ENCODE measurements at places on chromosomes 11 and 22.
A peak's percentile ranks its signal among the peaks of the same experiment; 100 is the strongest.

DNA sequence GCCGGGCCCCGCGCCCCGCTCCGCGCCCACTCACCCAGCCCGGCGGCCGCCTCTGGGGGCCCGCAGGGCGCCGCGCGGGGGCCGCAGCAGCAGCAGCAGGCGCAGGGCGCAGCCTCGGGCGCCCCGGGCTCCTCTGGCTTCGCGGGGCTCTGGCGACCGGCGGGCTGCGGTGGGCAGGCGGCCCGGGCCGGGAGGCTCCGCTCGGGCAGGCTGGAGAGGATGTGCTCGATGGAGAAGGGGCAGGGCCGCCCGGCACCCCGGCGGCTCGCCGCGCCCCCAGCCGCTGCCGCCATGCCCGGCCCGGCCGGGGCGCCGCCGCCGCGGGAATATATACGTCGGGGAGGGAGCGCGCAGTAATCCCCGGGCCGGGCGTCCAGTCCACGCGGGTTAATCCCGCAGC is at the start of gene GSC2:
TSS of gene GSC2 (minus strand) at position 302 of the 400 bp plus-strand sequence. CDS start at position 293, 9 bp downstream.
- no peak for DNase-seq

DNA sequence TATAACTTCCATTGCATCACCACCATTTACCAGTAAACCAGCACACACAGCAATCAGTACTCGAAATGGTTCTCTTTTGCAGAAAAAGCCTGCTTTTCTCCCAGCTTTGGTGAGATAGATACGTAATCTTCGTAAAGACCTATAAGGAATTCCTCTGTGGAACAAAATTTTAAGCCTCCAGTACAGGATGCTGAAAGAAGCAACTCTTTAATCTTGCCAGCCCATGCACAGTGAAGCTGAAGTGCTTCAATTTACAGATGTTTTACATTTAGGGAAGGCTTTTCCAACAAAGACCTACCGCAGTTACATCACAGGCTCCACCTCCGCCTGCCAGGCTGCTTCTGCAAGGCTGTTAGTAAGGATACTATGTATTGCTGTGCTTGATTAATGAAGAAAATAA is 1.9 kb downstream of the ELMOD1 start:
- DNase-seq, result no peak

DNA sequence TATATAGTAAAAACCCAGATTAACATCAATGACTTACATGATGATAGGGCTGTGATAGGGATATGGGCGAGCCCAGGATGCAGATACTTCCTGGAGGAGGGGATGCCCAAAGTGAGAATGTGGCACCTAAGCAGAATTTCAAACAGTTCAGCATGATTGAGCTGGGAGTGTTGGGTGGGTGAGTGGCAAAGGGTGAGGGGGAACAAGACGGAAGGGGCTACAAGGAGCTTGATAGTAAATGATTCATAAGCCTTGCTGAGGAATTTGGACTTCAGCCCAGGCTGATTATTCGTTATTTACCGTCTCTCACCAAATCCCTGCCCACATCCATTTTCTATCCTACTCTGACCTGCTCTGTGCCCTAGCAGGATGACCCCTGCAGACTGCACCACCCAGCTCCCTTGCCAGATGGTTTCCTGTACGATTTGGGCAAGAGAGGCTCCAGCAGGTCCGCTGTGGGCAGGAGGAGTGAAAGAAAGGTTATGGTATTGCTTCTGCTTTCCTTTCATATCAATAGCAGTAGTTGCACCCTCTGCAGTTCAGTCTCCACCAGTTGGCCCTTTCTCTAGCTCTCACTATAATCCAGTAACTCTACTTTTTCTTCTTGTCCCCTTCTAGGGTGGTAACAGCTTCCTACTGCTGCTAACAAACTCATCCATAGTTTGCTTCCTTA is 30.3 kb upstream of the SIK2 start:
- no peak for DNase-seq

GRCh38 chr11:72079819-72080325 is 470 bp downstream of the NUMA1 start:
- no peak for DNase-seq

DNA sequence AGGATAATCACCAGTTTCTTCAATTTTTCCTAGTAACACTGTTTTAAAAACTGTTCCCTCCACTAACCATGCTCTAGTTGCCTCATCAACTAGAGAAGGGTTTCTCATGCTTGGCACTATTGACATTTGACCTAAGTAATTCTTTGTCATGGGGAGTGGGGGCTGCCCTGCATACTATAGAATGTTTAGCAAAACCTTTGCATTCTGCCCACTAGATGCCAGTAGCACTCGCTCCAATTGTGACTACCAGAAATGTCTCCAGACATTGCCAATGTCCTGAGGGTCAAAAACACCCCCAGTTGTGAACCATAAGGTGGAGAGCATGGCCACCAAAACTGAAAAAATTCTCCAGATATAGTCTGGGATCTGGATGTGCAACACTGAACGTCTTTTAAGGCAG is 27.6 kb upstream of the BMAL1 start:
- DNase-seq, result no peak

GRCh38 chr11:16280256-16280682 is 76.1 kb downstream of the SOX6 start:
- DNase-seq, result no peak

DNA sequence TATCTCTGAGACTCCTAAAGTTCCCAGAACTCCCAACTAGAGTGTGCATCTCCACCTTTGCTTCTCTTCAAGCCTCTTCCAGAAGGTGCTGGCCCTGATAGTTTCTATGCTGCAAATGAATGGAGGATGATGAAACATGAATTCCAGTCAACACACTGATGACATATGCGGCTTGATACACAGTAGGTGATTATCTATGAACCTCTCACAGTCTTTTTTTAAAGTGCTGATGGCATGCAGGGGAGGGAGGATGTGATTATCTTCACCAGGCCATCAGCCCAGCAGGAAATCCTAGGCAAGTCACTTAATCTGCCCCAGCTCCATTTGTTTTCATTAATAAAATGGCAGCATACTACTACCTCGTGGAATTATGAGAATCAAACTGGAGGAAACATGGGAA is 548.5 kb downstream of the SOX6 start:
- DNase-seq, result no peak

GRCh38 chr22:39351689-39352214 is 2.0 kb downstream of the SYNGR1 start:
- no peak for DNase-seq

GRCh38 chr11:65366340-65366773 is 11.8 kb downstream of the TIGD3 start:
- DNase-seq, result no peak

DNA sequence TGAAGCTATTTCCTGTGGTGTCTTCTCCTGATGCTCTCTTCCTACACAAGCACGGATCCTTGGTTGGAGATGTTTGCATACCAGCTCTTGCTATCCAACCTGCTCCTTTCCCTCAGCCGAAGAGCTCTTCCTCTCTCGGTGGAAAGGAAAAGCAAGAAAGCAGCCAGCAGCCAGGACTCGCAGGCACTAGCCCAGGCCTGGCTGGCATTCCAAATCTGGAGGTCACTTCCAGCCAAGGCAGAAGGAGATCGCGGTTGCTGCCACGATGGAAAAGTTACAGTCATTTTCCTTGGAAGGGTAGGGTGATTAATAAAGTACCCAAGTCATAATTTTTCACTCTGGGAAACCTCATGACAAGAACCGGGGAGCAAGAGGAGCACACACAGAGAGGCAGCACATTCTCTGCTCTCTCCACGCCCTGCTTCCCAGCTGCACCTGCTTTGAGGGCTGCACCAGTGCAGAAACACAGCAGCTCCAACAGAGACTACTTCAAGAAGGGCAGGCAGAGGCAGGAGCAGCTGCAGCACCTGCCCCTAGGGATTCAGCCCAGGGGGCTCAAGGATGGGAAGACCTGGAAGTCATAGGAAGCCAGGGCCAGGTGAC is 399.3 kb downstream of the CADM1 start:
- no peak for DNase-seq

DNA sequence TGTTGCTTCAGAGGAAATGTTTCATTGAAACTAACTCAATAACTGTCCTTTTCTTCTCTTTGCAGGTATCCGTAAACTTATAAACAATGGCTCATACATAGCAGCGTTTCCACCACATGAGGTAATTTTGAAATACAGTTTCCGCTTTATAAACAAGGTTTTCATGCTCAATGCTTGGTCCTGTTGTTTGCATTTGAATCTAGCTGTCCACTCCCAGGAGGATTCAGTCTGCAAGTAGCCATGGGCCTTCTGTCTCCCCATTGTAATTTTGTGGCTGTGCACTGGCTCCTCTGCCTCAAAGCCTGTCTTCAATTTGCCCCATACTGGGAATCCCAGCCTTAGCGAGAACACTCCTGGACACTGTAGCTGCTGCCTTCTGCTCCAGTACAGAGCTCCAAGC is 34.7 kb downstream of the MUC15 start:
- DNase-seq, result no peak

DNA sequence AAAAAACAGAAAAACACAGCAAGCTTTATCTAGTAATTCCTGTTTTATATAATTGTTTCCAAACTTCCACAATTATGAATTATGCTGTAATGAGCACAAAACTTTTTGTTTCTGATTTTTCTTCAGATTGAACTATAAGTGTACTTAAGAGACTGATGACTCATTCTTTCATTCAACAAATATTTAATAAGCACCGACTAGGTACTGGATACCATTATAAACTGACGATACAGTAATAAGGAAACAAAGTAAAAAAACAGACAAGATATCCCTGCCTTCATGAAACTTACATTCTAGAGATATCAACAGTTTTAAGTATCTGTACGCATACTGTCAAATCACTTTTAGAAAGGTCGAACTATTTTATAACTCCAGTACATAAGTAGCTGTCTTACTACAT is 78.6 kb downstream of the ME3 start:
- no peak for DNase-seq

- DNase-seq, result no peak
Observed at GRCh38 chr11:61955422-61956135, 5.4 kb downstream of the BEST1 start.

- no peak for DNase-seq
Observed at GRCh38 chr22:37207981-37208380, 4.3 kb downstream of the SSTR3 start.

DNA sequence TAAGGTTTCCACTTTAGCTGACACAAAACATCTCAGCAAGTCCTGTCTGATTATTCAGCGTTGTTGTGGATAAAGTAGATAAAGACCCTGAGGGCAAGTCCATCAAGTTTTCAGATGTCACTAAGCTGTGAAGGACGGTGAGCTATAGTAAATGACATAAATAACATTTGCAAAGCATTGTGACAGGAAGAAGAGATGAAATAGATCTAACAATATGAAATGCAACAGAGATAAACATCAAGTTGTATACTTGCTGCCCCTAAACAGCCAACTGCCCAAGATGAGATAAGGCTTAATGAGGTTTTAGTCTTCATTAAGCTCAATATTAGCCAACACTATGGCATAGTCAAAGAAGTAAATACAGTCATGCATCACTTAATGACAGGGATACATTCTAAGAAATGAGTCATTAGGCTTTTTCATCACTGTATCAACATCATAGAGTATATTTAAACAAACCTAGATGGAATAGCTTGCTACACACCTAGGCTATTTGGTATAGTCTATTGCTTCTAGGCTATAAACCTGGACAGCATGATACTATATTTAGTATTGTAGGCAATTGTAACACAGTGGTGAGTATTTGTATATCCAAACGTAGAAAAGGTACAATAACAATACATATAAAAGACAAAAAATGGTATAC is 625.1 kb upstream of the ANO5 start:
- no peak for DNase-seq

GRCh38 chr11:134725716-134726639 is 313.9 kb upstream of the B3GAT1 start:
- DNase-seq, result no peak

DNA sequence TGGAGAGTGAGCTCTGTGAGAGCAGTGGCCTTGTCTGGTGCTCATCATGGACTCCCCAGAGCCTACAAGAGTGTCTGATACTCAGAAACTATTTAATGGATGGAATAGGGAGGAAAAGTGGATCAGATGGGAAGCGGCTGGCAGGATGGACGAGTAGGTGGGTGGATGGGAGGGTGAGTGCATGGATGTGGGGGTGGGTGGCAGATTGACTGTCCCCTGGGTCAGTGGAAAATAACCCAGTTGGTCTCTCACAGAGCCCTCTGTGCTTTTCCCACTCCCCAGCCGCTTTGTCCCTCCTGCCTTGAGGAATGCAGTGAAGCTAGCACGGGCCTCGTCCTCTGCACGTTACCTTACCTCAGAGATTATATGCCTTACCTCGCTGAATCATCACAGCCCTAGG is 5.9 kb downstream of the SPI1 start:
- DNase-seq, result no peak

- no peak for DNase-seq
Observed at GRCh38 chr22:21633481-21633880, 921 bp downstream of the CCDC116 start.

- DNase-seq, result no peak
Observed at GRCh38 chr11:36456156-36456555, 53.9 kb downstream of the TRAF6 start.

GRCh38 chr11:68271023-68271780 is 571 bp downstream of the C11orf24 start:
- DNase-seq, result peak; percentile 33

- DNase-seq, result peak; percentile 18
Observed at GRCh38 chr11:20131788-20132666, 28.2 kb downstream of the DBX1 start.

Measured in stimulated activated CD8-positive, alpha-beta memory T cell treated with anti-CD3 and anti-CD28 coated beads, Interleukin-15, amount 100 ng/mL, for 48 hours (primary cell).